ENCODE measurements at places on chromosomes 11 and 22. TPM values are rescaled to one million over a fixed set of nuclear protein-coding genes. Genes with fewer than 3 reads are reported as not detected.

Gene HSPB2
- 0.31 TPM for total RNA-seq

Gene KIAA0930
- 61.0 TPM for total RNA-seq

Gene ANGPTL5
- 0.62 TPM for total RNA-seq

Gene RELT
- total RNA-seq, result 1.6 TPM

Gene RASSF10
- 3.4 TPM for total RNA-seq

Gene FGF3
- not detected for total RNA-seq

Gene RPUSD4
- total RNA-seq, result 37.1 TPM

Gene POU2F3
- not detected for total RNA-seq

Gene MUC5AC
- not detected for total RNA-seq

Gene TMEM121B
- total RNA-seq, result 10.0 TPM

Gene OR8G1
- total RNA-seq, result not detected

Gene CCDC82
- total RNA-seq, result 68.8 TPM

Gene GLYAT
- 0.31 TPM for total RNA-seq

Gene WT1
- not detected for total RNA-seq

Gene SOX6
- total RNA-seq, result 39.3 TPM

Gene LPXN
- 2.7 TPM for total RNA-seq

Gene OR5P2
- total RNA-seq, result not detected

Gene FXYD2
- total RNA-seq, result 0.62 TPM

Gene PLAAT2
- not detected for total RNA-seq

Gene PAAF1
- total RNA-seq, result 12.6 TPM

Gene OR52I2
- not detected for total RNA-seq

Gene TSGA10IP
- total RNA-seq, result not detected

Gene TRPM5
- total RNA-seq, result not detected

Gene PATE4
- total RNA-seq, result not detected

Gene GRM5
- total RNA-seq, result 175 TPM

Gene CBX6
- 33.8 TPM for total RNA-seq

Gene NECTIN1
- total RNA-seq, result 17.5 TPM

Gene GPR83
- total RNA-seq, result 1.6 TPM

Gene KCNK7
- total RNA-seq, result 0.31 TPM

Gene APOA1
- total RNA-seq, result 0.78 TPM

Gene SDHD
- total RNA-seq, result 73.6 TPM

Gene APOBEC3F
- total RNA-seq, result 0.31 TPM

Gene OR52A1
- total RNA-seq, result not detected

Gene ATG16L2
- 4.2 TPM for total RNA-seq

Gene ARHGEF17
- 19.2 TPM for total RNA-seq

Gene MPZL3
- 1.6 TPM for total RNA-seq

Gene PNPLA5
- not detected for total RNA-seq

Gene CALCB
- not detected for total RNA-seq

Gene MMP27
- total RNA-seq, result not detected
